Placental pericyte (primary cell): ENCODE measurements at places on chromosomes 3 and 15. TPM values are rescaled to one million over a fixed set of nuclear protein-coding genes. Genes with fewer than 3 reads are reported as not detected.

Gene A4GNT
- total RNA-seq: not detected in 2 replicates

Gene GOLGA8N
- total RNA-seq: 0.88 and 1.0 TPM in 2 replicates

Gene NDN
- 18.3 and 31.1 TPM in 2 replicates for total RNA-seq

Gene RYR3
- under 0.01 TPM in 1 of 2 replicates, not detected in the other for total RNA-seq

Gene TIGIT
- not detected in 2 replicates for total RNA-seq

Gene RBM6
- 45.4 and 48.4 TPM in 2 replicates for total RNA-seq

Gene FSIP1
- total RNA-seq: 0.88 and 1.4 TPM in 2 replicates

Gene ZMYND10
- 0.22 and 0.86 TPM in 2 replicates for total RNA-seq

Gene SLC27A2
- 0.66 TPM in 1 of 2 replicates, not detected in the other for total RNA-seq

Gene SLC25A38
- 21.6 and 30.6 TPM in 2 replicates for total RNA-seq

Gene ISLR
- total RNA-seq: 25.8 and 26.6 TPM in 2 replicates

Gene MLH1
- 46.0 and 56.8 TPM in 2 replicates for total RNA-seq

Gene CHST2
- 10.5 and 69.1 TPM in 2 replicates for total RNA-seq

Gene FILIP1L
- 35.6 and 57.3 TPM in 2 replicates for total RNA-seq

Gene ESYT3
- under 0.01 TPM in 1 of 2 replicates, not detected in the other for total RNA-seq

Gene TLNRD1
- 18.6 and 38.9 TPM in 2 replicates for total RNA-seq

Gene KCNAB1
- total RNA-seq: not detected in 2 replicates

Gene RHOV
- total RNA-seq: not detected in 2 replicates

Gene MOBP
- not detected in 2 replicates for total RNA-seq

Gene CLEC3B
- total RNA-seq: not detected in 2 replicates

Gene GFM1
- 38.5 and 71.9 TPM in 2 replicates for total RNA-seq

Gene TRPM1
- total RNA-seq: not detected in 2 replicates

Gene MIX23
- total RNA-seq: 17.3 and 27.3 TPM in 2 replicates

Gene MKRN2OS
- not detected in 2 replicates for total RNA-seq

Gene MCCC1
- total RNA-seq: 9.8 and 10.5 TPM in 2 replicates

Gene HGD
- 0.14 and 0.88 TPM in 2 replicates for total RNA-seq

Gene CHRNA3
- total RNA-seq: under 0.01 TPM in 1 of 2 replicates, not detected in the other

Gene ZNF774
- total RNA-seq: 0.44 and 1.3 TPM in 2 replicates

Gene LRRN1
- total RNA-seq: not detected in 2 replicates

Gene PRR23B
- total RNA-seq: not detected in 2 replicates

Gene SLC51B
- not detected in 2 replicates for total RNA-seq

Gene GUCA1C
- not detected in 2 replicates for total RNA-seq
